Osteocyte (in vitro differentiated cells): ENCODE measurements at places on chromosomes 7 and 10. TPM values are rescaled to one million over a fixed set of nuclear protein-coding genes. Genes with fewer than 3 reads are reported as not detected.

The ECD gene
- 32.3 and 34.1 TPM in 2 replicates for total RNA-seq

The ACSL5 gene
- 0.46 and 0.57 TPM in 2 replicates for total RNA-seq

The ZNF853 gene
- total RNA-seq, result 18.2 and 18.3 TPM in 2 replicates

The SPDYE2B gene
- not detected in 2 replicates for total RNA-seq

The CARD11 gene
- 0.24 TPM in 1 of 2 replicates, not detected in the other for total RNA-seq

The FOXI2 gene
- not detected in 2 replicates for total RNA-seq

The BNIP3 gene
- 29.2 and 31.6 TPM in 2 replicates for total RNA-seq

The CSGALNACT2 gene
- 36.6 and 38.7 TPM in 2 replicates for total RNA-seq
